Hypothalamus (tissue), 51 donors: ENCODE measurements at places on chromosomes 7 and 10.

- DNase-seq = no peak
These were observed 7.3 kb downstream of the SLC25A13 start for GRCh38 chr7:96314402-96315124.

DNA sequence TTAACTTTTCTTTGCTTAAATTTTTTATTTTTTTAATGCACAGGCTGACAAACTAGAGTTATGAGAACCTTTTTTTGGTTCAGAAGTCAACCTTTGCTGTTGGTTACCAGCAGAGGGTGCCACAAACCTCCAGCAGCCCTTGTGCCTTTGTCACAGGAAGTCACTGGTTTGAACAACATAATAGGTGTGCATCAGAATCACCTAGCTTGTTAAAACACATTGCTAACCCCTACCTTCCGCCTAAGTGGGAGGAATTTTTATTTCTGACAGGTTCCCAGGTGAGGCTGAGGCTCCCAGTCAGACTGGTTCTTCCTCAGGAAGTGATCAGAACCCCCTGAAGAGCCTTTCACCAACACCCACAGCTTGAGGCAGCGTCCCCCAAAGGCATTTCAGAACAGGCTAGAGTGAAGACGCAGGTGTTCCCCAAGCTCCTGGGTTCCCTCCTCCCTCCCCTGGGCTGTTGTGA, 22.6 kb upstream of the VDAC2 start:
- no peak for DNase-seq

- DNase-seq = no peak
These were observed 10.1 kb downstream of the PDGFA start for GRCh38 chr7:509426-510130.

DNA sequence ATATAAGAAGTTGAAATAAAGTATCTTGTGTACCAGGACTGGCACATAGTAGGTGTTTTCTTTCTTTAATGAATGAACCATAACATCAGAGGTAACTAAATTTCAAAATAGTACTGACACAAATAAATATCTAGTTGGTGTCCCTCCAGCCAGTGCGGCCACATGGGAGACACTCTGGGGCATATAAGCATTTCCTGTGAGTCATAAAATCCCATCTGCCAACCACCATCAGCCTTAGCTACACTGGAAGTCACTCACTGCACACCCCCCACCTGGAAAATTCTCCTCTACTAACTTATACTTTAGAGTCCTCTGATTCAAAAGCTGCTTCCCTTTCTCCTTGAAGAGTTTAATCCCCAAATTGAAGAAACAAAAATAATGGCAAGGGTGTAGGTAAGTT, 32.5 kb downstream of the DYDC1 start:
- no peak for DNase-seq

DNA sequence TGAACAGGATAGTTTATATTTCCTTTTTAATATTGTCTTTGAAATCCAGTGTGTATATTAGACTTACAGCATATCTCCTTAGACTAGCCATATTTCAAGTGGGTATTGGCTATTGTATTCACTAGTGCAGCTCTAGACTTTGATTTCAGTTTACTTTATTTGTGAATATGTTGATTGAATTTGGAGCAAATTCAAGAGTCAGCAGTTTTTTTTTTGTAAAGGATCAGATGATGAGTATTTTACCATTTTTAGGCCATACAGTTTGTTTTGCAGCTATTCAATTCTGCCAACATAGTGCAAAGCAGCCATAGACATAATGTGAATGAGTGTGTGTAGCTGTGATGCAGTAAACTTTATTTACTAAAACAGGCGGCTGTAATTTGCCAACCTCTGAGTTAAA, 4.6 kb downstream of the STK31 start:
- DNase-seq = no peak

DNA sequence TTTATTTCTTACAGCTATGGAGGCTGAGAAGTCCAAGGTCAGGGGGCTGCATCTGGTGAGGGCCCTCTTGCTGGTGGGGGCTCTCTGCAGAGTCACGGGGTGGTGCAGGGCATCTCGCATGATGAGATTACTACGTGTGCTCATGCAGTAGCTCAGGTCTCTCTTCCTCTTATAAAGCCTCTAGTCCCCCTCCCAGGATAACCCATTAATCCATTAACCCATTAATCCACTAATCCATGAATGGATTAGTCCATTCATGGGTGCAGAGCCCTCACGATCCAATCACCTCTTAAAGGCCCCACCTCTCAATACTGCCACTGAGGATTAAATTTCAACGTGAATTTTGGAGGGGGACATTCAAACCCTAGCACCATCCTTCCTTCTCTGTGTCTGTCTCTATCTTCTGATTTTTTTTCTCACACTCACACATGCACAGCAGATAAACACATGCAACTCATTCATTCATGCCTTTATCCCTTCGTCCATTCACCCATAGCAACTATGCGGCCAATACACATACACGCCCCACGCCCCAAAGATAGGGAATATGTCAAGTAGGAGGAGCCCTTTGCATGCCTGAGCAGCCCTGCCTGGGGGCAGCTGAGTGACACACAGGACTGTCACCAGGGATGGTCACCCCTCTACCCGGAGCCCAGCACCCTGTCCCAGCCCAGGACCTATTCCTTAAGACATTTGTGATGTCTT, 86.5 kb downstream of the C10orf105 start:
- DNase-seq = no peak

DNA sequence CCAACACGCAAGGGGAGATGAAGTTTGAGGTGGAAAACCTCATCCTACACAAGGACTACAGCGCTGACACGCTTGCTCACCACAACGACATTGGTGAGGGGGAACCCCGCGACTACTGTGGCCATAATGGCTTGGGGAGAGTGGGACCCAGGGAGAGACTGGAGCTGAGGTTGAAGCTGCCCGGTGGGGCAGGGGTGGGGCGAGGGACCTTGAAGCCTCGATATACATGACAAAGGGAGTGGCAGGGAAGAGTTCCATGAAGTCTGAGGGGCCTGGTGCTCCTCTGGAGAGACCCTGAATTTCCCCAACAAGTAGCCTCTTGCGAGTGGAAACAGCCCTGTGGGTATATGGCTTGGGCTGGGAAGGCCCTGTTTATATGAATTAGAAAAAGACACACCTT, 3.1 kb downstream of the PLAU start:
- DNase-seq = no peak

DNA sequence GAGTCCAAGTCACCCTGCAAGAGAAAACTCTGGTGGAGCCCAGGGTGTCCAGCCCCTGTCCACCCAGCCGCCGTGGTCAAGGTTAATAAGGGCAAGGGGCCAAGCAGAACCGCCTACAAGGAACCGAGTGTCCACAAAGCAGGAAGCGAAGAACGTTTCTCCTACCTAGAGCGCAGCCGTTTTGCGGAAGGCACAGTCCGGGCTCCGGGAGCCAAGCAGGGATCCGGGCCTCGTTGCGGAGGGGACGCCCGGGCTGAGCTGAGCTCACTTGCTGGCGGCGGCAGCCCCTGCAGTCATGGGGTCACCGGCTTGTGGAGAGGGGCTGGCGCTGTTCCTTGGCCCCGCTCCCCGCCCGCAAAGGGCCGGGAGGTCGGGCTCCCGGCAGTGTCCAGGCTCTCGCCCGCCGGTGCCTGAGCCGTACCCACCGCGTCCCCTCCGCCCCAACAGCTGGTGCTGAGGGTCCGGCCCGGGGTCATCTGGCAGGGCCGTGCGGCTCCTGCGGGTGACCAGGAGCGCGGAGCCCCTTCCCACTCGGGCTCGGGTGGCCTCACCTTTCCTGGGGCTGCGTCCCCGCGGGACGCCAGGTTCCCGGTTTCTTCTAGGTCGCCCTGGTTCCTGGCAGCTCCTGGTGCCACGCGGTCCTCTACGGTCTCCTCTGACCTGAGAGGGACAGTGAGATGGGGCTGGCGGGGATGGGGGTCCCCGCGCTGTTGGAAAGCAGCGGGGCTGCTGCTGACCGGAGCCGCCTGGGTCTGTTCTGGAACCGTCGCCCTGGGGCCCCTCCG, 14.0 kb upstream of the ZNF273 start:
- no peak for DNase-seq

GRCh38 chr7:5423306-5423975, at the start of gene TNRC18:
Gene TNRC18, minus strand, starts transcription at chr7:5423834. Its CDS starts 2,588 bp downstream, at chr7:5421246.
- no peak for DNase-seq

DNA sequence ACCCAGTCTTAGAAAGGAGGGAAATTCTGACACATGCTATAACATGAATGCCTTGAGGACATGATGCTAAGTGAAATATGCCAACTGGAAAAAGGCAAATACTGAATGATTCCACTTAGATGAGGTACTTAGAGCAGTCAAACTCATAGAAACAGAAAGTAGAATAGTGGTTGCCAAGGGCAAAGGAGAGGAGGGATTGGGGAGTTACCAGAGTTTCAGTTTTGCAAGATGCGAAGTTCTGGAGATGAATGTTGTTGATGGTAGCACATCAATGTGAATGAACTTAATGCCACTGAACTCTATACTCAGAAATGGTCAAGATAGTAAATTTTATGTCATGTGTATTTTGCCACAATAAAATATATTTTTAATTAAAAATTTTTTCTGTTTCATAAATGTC, 38.9 kb downstream of the DRGX start:
- no peak for DNase-seq

DNA sequence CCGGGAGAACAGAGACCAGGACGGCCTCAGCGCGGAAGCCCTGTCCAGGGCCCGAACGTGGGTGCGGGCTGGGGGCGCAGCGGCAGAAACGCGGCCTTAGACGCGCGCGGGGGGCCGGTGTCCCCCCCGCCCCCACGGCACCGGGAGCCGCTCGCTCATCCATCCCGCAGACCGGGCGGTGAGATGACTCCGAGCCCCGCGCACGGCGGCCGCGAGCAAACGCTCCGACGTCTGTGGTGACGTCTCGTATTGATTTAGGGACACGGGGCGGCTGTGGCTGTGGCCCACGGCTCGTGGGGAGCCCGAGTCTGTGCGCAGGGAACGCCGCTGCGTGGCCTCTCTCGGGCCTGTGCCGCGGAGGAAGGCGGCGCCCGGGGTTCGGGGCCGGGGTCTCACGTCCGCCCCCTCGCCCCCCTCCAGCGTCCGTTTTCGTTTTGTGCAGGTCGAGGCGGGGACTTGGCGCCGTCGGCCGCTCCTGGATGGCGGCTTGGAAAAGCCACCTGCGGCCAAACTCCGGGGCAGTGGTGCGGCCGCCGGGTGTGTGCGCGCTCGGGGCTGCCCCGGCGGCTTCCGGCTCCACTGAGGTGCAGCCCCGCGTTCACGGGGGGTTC, 1.0 kb upstream of the NKX6-2 start:
- DNase-seq = no peak

DNA sequence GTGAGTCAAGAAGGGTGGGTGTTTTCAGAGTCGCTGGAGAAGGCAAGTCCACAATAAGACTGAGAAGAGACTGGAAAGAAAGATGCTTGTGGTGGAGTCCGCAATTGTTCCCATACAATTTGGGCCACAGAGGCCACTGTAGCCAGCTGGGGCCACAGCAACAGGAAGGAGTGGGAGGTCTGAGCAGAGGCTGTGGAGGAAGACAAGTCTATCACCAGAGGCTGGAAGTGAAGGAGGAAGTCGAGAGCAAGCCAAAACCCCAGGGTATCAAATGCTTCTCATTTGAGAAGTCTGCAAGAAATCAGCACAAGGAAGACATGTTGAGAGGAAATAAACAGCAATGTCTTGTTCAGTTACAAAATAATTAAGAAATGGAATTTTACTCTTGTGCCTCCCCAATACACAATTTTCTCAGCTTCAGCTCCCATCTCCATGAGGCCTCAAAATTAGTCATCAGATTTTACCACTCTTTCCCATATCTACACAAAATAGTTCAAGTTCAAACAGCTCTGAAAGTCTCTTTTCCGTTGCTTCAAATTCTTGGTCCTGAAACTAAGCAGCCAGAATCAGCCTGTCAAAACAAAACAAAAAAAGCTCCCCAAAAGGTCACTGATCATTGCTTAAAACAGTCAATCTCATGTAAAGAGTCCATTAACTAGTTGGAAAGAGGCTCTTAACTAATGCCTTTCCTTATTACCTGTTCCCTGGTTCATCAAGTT, 31.6 kb downstream of the SLC16A12 start:
- DNase-seq = no peak

GRCh38 chr10:77240041-77240652, 397.5 kb downstream of the KCNMA1 start:
- DNase-seq = no peak

- DNase-seq = no peak
These were observed 98.1 kb downstream of the MYOF start for GRCh38 chr10:93384006-93384405.

DNA sequence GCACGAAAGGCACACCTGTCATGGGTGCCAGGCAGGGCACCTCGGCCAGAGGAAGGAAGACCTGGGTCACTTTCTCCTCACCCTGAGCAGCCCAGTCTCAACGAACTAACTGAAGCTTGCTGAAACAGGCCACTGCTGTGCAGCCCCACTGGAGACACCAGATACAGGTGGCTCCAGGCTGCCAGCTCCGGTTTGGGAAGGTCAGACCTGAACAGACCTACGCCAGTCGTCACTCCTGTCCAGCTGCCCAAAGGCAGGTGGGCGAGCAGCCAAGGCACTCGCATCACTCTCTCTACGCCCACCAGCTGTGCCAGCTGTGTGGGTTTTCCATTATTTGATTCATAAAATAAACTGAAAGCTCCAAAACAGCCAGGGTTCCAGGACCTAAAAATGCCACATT, 256.1 kb downstream of the ZMYND11 start:
- DNase-seq = no peak

DNA sequence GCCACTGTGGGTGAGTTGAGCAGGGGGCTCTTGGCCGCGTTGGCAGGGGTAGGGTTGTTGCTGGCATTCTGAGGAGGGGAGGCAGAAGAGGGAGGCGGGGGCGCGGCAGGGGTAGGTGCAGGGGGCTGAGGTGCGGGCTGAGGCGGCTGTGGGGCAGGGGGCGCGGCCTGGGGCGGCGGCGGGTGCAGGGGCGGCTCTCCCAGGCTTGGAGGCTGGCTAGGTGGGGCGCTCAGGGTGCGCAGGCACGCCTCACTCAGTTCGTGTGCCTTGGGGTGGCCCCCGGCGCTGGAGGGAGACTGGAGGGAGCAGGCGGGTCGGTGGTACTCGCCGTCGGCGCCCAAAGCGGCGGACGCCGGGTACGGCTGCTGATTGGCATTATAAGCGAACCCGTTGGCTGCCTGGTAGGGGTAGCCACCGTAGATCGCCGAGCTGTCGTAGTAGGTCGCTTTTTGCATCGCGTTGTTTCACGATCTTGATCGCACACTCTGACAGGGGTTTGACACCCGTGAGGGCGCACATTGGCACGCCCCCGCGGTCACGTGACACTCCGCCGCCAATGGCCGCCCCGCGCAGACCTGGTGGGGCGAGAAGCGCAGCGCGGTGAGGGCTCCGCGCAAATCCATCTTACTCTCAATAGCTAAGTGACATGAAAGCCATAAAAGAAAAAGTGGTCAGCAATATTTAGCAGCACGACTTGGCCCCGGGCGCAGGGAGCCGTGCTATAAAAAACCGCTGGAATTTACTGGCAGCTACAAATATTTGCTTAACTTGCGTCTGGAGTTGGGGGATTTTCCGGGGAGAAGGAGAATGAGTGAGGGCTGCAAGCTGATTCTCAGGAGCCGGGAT, 7.9 kb upstream of the HOXA2 start:
- DNase-seq = no peak

DNA sequence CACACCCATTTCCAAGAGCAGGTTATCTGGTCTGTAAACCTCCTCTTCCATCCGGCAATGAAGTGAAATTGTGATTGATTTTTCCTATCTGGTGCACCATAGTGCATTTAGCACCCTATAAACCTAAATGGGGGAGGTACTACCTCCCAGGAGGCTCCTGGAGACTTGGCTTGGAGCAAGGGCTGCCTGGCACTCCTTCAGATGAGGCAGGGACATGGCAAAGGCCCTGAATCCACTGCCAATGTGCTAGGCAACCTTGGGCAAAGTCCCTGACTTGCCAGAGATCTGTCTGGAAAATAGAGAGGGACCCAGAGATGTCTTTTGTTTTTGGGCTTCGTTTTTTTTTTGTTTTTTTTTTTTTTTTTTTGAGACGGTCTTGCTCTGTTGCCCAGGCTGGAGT, 6.7 kb upstream of the GRID1 start:
- DNase-seq = no peak
